MG63 (cell line): ENCODE measurements at places on chromosomes 11 and 22.

DNA sequence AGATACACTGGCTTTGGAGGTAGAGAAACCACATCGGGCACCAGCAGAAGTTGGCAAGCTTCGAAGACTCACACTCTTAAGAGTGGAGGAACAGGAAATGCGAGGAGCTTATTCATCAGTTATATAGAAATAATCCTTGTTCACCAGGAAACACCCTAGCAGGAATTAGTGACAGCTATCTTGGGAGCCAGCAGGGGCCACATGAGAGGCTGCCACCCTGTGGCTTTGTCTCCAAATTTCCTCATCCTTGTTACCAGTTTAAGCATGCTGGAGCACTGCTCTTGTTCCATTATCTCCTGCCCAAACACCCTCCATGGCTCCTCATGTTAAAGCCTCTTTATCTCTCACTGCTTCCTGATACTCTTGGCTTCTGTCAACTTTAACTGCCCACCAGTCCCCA lies 131.0 kb downstream of the PLEKHA7 start:
- DNase-seq, result peak; percentile 11

GRCh38 chr11:792535-792821 lies 2.6 kb upstream of the CEND1 start:
- DNase-seq, result no peak

GRCh38 chr11:17611049-17611448 lies 64.0 kb downstream of the OTOG start:
- DNase-seq, result no peak

DNA sequence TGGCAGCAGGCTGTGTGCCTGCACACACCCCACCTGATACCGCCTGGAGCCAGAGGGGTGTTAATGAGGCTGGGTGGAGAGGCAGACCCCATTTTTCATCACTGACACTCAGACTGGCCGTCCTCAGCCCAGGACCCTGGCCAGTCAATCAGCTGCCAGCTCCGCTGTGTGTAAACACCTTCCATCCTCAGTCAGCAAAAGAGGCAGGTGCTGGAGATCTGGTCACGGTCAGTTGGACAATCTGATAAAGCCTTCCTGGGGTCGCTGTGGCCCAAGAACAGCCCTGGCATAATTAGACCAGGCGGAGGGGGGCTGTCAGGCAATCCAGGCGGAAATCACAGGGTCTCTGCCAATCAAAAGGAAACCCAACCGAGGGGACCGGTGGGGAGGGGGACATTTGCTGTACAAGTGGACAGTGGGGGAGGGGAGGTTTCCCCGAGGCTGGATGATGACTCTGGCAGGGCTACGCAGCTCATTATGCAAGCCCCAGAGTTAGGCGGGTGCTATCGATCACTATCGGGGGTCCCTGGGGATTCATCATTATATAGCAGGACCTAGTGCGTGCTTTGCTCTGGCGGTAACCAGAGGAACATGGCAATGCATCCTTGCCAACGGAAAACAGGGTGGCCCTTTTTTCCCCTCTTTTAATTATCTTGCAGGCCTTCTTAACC lies 72.9 kb downstream of the ABTB2 start:
- no peak for DNase-seq

GRCh38 chr11:78990261-78990660 lies 415.6 kb upstream of the NARS2 start:
- no peak for DNase-seq

DNA sequence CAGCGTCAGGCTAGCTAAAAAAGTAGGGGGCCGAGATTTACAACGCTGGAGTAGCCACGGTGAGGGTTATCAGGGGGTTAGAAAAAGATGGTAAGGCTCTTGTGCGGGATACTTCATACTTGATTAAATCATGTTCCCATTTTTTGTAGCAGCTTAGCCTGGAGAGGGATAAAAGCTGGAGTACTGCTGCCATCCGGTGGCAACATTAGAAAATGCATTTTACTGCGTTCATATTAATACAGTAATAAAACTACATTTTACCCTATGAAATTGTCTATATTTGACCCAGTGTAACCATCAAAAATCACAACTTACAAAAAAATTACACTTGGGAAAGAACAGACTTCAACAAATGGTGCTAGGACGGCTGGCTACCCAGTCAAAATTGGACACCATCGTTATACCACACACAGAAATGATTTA lies 17.3 kb downstream of the RPUSD4 start:
- DNase-seq, result no peak

- DNase-seq, result no peak
Observed at GRCh38 chr11:75849894-75850293, 34.9 kb downstream of the UVRAG start.

- DNase-seq, result peak; percentile 5
Observed at GRCh38 chr11:122850076-122850631, 11.9 kb downstream of the CRTAM start.
